ENCODE measurements at places on chromosomes 7 and 10.

DNA sequence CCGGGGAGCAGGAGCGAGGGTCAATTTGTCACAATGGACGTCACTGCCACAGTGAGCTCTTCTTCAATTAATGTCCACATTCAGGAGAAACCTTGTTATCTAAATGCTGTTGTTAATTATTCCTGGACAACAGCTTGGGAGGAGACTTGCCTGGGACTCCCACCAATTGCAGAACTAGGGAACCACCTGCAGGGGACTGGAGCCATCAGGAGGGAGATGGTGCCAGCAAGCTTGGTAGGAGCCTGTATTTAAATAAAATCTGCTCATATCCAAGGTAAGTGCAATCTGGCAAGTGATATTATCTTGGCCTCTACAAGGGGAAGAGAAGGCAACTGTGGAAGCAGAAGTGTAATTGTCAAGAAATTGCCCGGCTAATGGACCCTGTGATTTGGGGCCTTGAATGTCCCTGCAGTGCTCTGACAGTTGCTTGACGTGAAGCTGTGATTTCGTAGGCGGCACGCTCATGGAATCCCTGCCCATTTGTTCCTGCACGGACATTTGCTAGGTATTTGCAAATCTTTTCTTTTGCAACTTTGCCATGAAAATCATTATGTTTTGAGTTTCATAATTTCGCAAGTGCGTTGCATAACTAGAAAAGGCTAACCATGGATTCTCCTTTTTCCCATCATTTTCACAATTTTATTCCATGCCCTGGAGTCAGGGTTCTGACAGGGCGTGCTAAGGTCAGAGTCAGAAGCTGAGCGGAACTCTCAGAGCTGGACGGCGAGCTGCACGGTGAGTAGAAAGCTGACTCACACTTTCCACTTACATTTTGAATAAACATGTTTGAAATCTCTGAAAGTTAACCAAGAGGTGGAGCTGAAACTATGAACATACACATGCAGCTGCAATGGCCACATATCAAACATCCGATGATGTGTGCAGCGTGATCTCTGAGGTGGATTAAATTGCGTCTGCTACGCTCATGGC lies 84.9 kb upstream of the TCERG1L start:
- DNase-seq: no peak

GRCh38 chr10:117274509-117274908 lies 33.6 kb downstream of the SLC18A2 start:
- DNase-seq: no peak

DNA sequence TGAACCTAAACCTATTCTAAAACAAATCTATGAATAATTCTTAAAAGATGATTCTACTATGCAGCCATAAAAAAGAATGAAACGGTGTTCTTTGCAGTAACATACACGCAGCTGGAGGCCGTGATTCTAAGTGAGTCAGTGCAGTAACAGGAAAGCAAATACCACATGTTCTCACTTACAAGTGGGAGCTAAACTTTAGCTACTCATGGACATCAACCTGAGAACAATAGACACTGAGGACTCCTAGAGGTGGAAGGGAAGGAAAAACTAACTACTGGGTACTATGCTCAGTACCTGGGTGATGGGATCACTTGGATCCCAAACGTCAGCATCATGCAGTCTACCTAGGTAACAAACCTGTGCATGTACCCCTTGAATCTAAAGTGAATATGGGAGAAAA lies 575.0 kb upstream of the MGMT start:
- DNase-seq: no peak

- DNase-seq: no peak
Observed at GRCh38 chr7:47483604-47484273, 98.2 kb downstream of the TNS3 start.

- no peak for DNase-seq
Observed at GRCh38 chr7:141272417-141272816, 198.6 kb downstream of the TMEM178B start.

GRCh38 chr7:40015790-40016296 lies 65.8 kb downstream of the CDK13 start:
- DNase-seq: no peak

GRCh38 chr7:73635428-73636200 lies 11.3 kb upstream of the MLXIPL start:
- no peak for DNase-seq

DNA sequence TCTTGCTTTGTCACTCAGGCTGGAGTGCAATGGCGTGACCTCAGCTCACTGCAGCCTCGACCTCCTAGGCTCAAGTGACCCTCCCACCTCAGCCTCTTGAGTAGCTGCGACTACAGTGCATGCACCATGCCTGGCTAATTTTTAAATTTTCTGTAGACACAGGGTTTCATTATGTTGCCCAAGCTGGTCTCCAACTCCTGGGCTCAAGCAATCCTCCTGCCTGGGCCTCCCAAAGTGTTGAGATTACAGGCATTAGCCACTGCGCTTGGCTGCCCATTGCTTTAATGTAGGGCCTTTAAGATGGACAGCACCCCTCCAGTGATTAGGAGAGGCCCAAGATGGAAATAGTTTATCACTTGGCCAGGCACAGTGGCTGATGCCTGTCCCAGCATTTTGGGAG lies 39.4 kb downstream of the NIPSNAP2 start:
- DNase-seq: no peak

- no peak for DNase-seq
Observed at GRCh38 chr10:16717622-16718395, 99.4 kb downstream of the RSU1 start.

- DNase-seq: no peak
Observed at GRCh38 chr10:32950591-32951108, 7.4 kb downstream of the ITGB1 start.

DNA sequence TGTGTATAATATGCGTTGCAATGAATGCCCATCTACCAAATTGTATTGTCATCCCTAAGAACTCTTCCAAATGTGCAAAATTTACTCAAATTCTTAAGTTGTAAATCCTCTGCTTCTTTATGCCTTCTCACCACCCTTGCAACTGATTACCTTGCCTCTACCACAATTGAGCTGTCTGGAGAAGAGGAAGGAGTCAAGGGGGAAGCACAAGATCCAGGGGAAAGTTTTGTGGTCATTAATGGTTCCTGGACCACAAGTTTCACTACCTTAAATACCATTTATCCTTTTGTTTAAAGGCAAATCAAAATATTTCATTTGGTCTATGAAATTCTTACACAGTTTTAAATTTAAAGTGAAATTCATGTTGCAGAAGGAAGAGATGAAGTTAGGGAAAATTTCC lies 16.7 kb downstream of the CRPPA start:
- no peak for DNase-seq

DNA sequence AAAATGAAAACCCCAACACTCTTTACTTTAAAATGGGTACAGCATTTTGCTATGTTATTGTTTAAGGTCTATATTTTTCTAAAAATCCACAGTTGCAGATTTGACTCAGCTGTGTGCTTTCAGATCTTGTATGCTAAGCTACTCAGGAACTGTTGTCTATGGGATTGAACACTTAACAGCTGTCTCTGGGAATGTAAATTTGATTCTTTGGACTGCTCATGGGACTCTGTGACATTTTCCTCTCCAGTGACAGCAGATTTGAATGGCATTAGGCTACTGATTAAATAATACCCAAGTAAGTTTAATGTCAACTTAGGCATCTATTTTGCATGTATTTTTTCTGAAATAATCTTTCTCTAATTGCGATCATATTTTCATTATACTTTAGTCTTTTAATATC lies 1.7 kb upstream of the CD36 start:
- no peak for DNase-seq

DNA sequence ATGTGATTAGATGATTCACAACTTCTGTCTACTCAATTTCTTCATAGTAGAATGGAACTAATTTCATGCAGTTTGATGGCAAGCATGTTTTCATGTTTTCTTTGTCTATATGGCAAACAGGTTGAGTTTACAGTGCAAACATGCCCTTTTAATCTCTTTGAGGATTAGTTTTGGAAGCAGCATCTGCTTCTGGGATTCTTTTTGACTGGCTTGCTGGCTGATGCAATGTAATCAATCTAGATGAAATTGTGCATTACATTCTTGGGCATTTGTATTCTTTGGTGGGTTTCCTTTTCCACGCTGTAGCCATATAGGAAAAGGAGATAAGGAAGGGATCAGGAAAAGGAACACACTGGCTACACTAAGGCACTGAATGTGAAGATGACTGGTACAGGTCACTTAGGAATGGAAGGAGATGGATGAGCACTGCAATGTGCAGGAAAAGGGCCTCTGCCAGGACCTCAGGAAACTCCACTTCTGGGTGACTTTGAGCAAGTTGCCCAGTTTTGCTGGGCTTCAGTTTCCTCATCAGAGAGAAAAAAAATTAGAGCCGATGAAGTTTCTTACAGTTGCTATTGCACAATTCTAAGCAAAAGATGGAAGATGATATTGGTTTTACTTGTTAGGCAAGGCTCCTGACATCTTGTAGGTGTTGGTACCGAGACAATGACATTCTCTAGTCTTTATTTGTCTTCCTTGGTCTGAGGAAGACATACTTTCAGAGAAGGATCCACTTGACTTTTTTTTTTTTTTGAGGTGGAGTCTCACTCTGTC lies 269.1 kb downstream of the SUGCT start:
- no peak for DNase-seq

- DNase-seq: no peak
Observed at GRCh38 chr10:112471878-112472487, 25.0 kb downstream of the VTI1A start.

- no peak for DNase-seq
Observed at GRCh38 chr10:11210211-11210922, 192.7 kb downstream of the CELF2 start.

DNA sequence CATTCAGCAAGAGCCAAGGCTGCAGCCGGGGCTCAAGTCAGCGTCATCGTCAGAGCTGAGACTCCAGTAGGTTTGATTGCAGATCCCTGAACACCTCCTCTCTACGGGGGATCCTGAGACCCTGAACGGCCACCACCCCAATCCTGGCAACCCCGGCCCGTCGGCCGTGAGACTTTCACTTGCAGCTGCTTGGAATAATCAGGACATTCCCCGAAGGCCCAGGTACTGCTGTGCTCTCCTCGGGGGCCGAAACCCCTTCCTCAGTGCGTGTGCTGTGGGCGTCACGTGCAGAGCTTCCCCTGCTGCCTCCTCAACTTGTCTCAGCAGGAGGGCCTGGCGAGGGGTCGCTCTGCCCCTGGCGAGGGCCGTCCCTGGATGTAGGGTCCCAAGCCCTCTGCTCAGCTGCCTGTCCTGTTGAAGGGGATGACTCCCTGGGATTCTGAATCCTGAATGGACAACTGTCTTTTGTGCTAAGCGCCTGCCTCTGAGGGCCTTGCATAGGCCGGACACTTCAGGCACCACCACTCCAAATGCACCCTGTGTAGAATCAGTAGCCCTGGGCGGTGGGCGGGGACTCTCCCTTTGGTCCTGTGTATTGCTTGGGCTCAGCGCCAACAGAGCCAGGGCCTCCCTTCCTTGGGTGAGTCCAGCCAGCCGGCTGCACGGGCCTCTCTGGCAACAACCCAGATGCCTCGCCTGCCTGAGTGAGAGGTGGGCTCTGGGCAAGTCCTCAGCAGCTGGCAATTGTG lies 63.8 kb upstream of the EBF3 start:
- DNase-seq: no peak

DNA sequence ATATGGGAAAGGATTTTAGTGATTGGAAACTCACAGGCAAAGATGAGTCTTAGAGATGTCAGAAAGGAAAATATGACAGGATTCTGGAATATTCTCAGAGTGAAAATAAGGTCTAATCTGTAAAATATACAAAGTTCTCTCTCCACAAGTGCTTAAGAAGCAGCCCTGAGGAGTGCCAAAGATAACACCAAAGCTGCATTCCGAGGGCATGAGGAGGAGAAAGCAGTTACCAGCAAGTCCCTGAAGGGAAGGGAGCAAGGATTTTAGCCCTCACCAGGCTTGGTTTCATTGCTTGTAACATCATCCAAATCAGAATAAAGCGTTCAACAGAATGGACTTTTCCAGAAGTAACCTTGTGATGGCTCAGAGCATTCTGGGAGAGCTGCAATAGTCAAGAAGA lies 31.4 kb upstream of the DLX6 start:
- no peak for DNase-seq

GRCh38 chr7:69553190-69553589 lies 45.1 kb upstream of the AUTS2 start:
- DNase-seq: no peak

- no peak for DNase-seq
Observed at GRCh38 chr10:71360735-71361134, 36.0 kb upstream of the CDH23 start.

DNA sequence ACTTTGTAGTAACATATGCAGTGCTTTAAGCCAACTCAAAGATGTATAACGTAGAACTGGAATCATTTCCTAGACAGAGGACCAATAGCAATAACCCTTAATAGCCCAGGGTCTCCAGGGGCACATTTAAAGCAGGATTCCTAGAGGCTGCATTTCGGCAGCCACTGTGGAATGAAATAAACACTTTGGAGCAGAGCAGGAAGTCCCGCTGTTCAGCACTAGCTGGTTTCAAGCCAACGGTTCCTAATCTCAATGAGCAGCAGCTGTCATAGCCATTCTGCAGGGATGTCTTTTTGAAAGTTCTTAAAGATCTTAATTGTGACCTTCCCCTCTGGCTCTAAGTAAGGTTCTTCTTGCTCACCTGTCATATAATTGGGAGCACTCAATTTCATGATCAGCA lies 18.4 kb upstream of the MACROH2A2 start:
- no peak for DNase-seq

DNA sequence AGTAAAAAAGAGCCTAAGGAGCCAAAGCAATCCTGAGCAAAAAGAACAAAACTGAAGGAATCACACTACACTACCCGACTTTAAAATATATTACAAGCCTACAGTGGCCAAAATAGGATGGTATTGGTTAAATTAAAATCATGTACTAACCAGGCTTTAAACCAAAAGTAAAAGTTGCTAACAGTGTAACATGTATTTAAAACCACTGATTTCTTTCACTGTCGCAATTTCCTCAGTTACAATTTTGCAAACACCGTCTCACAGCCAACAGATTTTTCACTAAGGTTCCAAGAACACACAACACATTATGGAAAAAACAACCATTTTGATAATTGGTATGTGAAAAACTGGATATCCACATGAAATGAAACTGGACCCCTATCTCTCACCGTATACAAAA lies 74.0 kb downstream of the JMJD1C start:
- DNase-seq: no peak

All from stimulated activated CD8-positive, alpha-beta memory T cell treated with anti-CD3 and anti-CD28 coated beads, Interleukin-15, amount 100 ng/mL, for 24 hours (primary cell).